ENCODE measurements at places on chromosomes 11 and 22.

DNA sequence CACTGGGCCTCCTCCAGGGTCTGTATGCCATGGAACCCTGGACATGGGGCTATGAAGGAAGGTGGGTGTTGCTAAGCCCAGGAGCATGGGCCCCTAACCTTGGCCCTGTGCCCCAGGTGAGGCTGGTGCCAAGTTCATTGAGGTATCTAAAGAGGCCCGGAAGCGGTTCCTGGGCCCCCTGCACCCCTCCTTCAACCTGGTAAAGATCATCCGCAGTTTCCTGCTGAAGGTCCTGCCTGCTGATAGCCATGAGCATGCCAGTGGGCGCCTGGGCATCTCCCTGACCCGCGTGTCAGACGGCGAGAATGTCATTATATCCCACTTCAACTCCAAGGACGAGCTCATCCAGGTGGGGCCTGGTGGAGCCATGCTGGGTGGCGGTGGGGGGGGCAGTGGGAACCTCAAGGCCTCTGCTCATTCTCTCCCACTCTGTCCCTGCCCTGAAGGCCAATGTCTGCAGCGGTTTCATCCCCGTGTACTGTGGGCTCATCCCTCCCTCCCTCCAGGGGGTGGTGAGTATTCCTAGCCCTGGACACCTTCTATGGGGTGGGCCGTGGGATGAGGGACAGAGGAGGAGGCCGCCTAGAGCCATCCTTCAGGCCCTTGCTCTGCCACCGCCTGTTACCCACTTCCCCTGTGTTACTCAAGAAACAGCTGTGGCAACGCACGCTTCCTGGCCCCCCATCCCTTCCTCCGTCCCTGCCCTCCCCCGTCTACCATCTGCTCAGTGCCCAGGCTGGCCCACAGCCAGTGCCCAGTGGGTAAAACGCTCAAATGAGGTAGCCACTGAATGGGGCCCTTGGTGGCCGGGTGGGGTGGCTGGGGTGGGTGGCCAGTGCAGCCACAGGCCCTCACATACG, 3.0 kb downstream of the PNPLA2 start:
- no peak for DNase-seq

GRCh38 chr11:17479284-17480214, 2.9 kb upstream of the ABCC8 start:
- DNase-seq = peak; percentile 49

DNA sequence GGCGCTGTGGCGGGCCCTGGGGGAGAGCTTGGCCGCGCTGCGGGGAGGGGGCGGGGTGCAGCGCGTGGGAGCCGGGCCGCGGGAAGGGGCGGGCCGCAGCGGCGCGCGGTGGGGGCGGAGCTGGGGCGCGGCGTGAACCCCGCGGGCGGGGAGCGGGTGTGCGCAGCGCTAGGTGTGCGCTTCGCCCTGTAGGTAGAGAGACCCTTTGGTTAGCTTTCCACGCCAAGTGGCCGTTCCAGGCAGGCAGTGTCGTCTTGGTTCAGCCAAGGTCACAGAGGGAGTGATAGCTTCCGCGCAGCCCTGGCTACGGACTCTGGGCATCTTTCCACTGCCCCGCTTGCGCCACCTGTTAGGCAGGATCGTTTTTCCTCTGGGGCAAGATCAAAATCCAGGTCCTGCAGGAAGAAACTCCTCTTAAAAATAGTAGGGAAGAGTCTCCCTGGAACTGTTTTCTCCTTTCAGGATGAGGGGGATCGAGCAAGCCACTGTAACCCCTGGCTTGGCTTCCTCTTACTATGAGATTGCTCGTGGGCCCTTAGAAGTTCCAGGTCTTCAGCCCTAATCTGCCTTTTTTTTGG, 434 bp downstream of the BANF1 start:
- DNase-seq = peak; percentile 45

DNA sequence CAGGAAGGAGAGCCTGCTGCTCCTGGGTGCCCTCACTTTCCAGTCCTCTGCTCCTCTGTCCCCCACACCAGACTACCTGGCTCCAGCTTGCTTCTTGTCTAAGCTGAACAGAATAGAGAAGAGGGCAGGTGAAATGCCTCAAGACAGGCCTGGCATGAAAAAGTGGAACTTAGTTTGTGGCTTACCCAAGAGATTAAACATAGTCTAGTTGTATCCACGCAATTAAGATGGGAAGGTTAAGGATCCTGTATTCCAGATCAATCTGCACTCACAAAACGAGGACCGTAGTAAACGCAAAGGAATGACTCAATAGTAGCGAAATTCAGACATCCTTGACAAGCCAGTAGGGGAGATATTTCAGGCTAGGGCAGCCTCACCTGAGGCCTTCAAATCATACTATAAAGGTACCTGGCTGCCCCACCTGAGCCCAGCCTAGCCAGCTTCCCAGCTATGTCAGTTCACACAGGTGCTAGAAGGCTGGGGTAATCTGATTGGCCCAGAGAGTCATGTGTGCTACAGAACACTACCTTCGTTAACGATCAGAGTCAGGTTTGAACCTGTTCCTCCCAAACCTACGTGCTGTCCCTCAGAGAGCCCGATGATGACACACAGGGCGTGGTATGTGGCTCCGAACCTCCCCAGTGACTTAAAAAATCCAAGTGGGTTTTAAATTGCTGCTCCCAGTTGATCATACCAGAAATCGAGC, 46.5 kb downstream of the AHNAK start:
- peak; percentile 89 for DNase-seq

- peak; percentile 82 for DNase-seq
These were observed 9.1 kb upstream of the OR10D3 start for GRCh38 chr11:124174001-124174583.

GRCh38 chr11:76663486-76663810, 7.1 kb downstream of the LRRC32 start:
- DNase-seq = no peak

DNA sequence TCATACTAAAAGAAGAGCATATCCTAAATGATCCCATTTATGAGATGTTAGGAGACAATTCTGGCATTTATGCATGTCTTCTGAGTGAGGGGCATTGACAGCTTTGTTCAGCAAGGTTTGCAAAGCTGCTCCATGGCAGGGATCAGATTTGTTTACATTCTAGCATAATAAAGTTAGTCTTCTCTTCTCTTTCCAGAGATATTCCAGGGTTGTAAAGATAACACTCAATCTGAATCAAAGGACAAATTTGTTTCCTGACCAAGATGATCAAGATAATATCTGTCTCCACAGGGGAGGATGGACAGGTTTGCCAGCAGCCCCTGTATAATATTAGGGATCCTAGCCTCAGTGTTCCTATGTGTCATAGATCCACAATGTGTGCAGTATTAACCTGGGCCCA, 77.5 kb upstream of the ZC3H12C start:
- no peak for DNase-seq

GRCh38 chr11:110629594-110629993, 82.6 kb downstream of the ARHGAP20 start:
- no peak for DNase-seq

DNA sequence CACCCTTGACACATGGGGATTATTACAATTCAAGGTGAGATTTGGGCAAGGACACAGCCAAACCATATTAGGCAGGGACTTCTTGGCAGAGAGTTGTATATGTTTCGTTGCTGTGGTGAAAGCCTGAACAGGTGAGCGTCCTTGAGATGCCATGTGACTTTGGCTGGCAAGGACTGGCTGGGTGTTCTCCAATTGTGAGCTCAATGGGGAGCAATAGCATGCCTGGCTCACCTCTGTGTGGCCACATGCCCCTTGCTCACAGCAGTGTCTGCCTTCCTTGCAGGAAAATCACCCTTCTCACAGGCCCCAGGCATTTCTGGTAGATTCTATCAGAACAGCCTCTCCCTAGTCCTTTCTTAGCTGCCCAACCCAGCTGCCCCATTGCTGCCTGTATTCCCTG, 105.5 kb downstream of the PARVA start:
- peak; percentile 5 for DNase-seq

DNA sequence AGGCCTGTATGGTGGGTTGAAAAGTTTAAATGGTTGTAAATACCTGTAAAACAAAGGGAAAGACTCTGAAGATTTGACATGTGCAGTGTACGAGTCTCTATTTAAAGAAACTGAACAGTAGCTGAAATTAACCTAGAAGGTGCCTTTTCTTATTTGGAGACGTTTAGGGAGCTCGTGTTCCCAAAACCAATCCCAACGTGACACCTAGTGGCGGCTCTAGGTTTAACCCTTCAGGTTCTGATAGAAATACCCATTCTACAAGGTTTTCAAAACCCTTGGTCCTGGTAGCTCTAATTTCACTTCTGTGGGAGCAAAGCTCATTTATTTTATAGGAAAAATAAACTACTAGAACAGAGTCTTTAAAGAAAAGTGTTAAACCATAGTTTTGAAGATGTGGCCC, 258.3 kb downstream of the LRRC4C start:
- peak; percentile 67 for DNase-seq
